NCI-H460 (cell line): ENCODE measurements at places on chromosomes 11 and 22.

GRCh38 chr11:23924226-23924625 lies 572.6 kb upstream of the LUZP2 start:
- no peak for DNase-seq

DNA sequence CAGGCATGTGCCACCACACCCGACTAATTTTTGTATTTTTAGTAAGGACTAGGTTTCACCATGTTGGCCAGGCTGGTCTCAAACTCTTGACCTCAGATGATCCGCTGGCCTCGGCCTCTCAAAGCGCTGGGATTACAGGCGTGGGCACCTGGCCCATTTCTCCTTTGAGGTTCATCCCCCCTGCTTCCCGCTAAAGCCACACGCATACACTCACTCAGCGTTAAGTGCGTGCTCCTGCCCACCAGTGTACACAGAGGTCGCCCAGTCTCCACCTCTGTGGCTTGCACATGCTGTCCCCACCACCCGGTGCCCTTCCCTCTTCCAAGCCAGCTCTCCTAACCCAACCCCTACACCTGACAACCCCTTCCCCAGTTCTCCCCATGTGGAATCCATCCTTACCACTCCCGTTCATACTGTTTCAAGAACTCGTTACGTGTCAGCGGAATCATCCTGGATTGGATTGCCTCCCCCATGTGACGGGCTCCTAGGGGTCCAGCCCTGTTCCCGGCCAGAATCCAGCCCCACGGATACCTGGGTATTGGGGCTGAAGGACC lies 15.7 kb upstream of the CYTH4 start:
- DNase-seq: no peak

- no peak for DNase-seq
Observed at GRCh38 chr22:29458551-29458950, 20.2 kb downstream of the RFPL1 start.

- DNase-seq: no peak
Observed at GRCh38 chr11:131978351-131978750, 607.9 kb downstream of the NTM start.

DNA sequence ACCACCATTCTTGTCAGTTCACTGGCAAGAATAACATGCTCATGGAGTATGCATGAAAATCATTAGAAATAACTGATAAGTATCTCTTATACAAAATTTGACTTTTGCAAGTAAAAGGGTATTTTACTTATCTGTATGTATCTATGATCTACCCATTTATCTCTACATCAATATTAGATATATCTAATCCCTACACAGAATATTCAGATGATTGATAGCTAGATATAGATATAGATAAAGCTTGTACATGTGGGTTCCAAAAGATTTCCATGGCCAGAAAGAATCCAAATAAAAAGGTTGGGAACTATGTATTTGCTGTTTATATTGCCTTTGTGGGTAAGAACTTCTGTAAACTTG lies 185.5 kb downstream of the MAML2 start:
- DNase-seq: no peak

- DNase-seq: no peak
Observed at GRCh38 chr22:40363059-40363458, 7.3 kb upstream of the SGSM3 start.

GRCh38 chr22:25451480-25452114 lies 112.9 kb upstream of the GRK3 start:
- no peak for DNase-seq

DNA sequence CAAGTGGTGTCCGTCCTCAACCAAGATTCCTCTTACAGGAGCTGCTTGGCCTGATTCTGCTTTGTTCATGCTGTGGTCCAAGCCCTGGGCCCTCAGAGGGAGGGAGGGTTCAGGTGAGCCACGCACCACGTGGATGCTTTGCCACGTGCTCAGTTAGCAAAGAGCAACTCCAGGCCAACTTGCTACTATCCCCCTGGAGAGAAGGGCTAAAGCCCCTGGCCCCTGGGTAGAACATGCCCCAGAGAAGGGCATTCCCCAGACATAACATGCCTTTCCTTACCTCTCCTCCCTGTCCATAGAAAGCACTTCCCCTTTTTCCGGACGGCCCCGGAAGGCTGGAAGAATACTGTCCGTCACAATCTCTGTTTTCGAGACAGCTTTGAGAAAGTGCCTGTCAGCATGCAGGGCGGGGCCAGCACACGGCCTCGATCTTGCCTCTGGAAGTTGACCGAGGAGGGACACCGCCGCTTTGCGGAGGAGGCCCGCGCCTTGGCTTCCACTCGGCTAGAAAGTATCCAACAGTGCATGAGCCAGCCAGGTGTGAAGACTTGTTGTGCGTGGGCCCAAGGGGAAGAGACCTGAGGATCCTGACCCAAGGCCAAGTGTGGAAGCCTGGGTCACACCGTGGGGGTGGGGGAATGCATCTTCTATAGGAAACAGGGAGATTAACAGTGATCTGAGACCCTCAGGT lies 8.8 kb downstream of the FOXR1 start:
- no peak for DNase-seq

DNA sequence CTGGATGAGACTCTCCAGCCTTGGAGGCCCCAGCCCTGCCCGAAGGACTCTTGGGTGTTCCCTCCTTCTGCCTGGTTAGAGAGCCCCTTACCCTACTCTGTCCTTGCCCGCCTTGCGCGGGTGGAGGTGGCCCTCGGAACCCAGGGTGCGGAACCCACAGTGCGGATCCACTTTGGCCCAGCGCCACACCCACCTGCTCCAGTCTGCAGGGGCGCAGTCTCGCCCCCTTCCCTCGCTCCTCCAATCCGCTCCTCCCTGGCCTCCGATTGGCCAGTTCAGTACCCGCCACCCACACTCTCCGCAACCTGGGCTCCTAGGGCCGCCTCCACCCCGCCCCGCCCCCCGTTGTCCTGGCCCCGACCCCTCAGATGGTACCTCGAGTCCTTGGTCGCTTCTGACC lies 2.4 kb downstream of the CAPN1 start:
- no peak for DNase-seq

DNA sequence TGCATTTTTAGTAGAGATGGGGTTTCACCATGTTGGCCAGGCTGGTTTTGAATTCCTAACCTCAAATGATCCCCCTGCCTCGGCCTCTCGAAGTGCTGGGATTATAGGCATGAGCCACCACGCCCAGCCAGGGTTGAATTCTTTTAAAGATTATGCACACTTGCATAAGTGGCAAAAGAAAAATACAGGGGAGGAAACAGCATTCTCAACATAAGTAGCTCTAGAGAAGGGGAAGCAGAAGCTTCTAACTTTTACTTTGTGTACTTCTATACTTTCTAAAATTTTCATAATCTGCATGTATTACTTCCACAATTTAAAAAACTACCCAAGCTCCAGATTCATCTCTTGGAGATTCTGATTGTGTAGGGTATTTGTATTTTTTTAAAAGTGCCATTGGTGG lies 108.0 kb downstream of the SLC1A2 start:
- DNase-seq: no peak

- DNase-seq: no peak
Observed at GRCh38 chr11:64593156-64594105, 2.4 kb downstream of the SLC22A12 start.

DNA sequence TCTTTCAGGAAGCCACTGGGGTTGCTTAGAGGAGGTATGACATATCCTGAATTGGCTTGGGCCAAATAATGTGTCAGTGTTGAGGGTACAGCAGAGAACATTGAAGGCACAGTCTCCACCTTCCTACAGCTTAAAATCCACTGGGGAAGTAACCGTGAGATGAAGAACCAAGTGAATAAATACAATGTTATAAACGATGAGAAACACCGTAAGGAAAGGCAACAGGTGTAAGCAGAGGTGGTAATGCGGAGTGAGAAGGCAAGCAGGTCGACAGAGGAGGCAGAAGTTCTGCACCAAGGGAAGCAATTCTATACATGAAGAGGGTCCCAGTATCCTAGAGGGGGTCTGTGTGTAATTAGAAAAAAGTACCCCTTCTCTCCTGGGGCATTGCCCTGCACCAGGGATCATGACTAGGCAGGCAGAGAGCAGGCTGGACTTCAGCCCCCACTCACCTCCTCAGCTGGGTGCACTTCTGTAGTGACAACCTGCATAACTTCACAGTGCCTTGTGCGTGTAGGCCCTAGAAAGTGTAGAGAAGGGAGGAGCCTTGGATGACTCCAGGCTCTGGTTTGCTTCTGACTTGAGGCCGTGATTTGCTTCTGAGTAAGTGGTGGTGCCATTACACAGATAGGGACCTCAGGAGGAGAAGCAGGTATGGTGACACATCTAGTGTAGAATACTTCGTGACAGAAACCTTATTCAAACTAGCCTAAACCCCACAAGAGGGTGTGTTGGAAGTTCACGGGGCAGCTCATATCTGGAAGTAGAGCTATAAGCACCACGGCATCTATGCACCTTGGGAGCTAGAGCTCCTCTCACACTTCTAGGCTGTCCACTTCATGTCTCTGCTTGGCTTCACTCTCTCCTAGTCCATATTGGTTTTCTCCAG lies 4.9 kb downstream of the MYOD1 start:
- no peak for DNase-seq

DNA sequence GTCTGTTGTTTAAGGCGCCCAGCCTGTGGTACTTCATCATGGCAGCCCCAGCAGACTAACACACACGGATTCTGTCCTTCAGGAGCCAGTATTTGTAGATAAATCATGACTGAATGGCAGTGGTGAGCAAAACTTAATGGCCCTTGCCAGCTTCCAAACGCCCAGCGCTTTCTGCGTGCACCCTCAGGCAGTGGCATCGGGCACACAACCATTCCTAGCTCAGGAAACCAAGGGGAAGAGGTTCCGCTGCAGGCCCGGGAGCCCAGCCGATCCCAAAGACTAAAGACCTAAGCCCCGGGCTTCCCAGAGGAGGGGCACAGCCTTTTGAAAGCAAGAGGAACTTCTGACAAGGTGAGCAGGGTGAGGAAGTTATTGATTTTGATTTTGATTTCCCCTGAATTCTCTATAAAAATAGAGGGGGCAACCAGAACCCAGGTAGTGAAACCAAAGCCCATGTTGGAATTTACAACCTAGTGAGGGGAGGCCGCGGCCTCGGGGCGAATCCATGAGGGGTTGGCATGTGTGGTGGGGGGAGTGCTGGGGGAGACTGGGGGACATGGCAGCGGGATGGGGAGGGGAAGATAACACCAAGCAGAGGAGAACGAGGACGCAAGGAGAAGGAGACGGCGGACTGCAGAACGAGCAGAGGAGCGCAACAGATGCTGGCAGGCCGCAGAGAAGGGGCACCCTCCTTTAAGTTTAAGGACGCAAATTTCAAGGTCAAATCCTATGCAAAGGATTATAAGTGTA lies 79.9 kb upstream of the SEPTIN5 start:
- DNase-seq: no peak

DNA sequence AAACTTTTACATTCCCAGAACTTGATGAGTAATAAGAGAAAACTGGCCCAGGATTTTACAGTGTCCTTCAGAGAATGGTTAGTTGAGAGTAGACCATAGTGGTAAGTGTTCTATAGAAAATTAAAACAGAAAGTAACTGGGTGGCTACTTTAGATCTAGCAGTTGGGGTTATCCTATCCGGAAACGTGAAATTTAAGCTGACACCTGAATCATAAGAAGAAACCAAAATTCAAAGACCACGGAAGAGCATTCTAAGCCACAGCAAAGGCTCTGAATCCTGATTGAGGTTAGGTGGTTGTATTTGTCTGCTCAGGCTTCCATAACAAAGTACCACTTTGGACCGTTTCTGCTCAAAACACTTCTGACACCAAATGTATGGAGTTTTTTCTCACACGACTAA lies 34.0 kb downstream of the TTC17 start:
- no peak for DNase-seq

DNA sequence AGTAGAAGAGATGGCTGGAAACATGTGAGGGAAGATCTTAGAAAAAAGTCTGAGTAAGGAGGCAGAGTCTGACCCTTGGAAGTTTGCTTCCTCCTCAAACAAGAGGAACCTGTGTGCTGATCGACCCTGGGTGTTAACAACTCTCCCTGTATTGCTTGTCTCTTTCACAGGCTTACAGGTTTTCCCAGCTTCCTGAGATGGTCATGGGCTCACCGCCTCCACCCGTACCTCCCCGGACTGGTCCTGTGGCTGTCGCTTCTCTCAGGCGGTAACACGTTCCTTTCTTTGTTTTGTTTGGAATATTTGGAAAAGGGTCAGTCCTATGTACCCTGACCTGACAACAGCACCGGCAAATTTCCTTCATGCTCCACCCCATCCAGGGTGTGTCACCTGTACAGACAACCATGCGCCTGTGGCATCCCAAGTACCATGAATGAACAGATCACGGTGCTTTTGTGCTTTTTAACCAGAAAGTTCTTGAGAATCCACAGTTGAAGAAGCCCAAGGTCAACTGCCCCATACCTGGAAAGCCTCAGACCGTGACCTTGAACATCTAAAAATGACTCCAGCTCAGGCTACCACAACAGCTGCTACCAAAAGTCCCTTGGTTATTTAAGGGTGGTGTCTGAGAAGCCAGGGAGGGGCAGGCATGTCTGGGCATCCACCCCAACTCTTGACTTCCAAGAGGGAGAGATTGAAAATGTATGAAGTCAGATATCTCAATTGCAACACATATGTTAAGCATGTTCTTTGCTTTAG lies 44.6 kb downstream of the C11orf91 start:
- DNase-seq: no peak

DNA sequence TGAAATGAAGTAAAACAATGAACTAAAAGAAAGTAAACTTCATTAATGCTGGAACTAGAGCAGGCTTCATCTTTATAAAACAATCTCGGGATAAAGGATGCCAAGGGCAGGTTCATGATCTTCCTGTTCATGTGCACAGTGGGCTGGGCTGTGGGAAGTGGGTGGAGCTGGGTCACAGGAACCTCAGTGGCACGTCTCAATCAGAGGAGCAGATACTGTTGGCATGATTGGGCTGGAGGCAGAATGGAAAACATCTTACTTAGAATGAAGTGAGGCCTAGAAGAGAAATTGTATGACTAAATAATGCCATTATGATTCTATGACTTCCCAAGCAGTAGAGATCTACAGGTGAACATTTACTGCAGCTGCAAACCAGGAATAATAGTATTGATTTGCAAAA lies 45.4 kb upstream of the CALCB start:
- DNase-seq: no peak

DNA sequence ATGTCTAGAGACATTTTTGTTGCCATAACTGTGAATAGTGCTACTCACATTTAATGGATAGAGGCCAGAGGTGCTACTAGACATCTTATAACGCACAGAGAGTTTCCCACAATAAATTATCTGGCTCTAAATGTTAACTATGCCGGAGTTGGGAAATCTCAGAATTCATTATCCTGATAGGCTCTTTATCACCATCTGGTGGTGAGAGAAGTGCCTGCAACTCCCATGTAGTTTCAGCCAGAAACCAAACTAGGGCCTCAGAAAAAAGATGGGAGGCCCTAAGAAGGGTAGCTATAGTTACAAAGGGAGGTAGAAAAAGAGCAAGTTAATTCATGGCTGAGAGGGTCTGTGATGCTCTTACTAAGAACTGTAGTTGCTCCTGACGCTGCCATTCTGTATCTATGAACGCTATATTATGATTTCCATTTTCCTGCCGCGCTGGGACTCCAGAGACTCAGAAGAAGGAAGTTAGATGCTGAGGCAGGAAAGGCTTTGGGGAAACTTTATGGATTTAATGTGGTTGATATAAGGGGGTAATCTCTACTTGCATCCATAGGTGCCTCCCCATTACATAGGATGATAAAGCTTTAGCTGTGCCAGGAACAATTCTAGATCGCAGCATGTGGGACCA lies 22.9 kb upstream of the MRPL17 start:
- DNase-seq: peak; percentile 36

GRCh38 chr11:78074756-78075155 lies 4.9 kb downstream of the NDUFC2 start:
- no peak for DNase-seq
